ENCODE measurements at places on chromosomes 1 and 21.

DNA sequence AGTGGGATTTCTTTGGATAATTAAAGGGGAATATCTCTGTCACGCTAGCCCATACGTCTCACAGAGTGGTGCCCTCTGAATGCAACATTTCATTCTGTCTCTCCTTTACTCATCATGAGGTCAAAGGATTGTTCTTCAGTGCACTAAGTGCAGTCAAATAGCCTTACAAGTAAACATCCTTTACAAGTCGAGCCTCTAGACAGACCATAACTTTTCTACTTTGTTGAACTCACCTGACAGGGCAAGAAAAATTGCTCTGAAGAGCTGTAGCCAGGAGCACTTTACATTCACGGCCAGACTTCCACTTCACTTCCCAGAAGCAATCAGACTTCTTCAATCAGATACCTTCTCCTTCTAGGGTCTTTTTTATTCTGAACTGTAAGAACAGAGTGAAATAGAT is 768.0 kb upstream of the TMPRSS15 start:
- no peak for DNase-seq

DNA sequence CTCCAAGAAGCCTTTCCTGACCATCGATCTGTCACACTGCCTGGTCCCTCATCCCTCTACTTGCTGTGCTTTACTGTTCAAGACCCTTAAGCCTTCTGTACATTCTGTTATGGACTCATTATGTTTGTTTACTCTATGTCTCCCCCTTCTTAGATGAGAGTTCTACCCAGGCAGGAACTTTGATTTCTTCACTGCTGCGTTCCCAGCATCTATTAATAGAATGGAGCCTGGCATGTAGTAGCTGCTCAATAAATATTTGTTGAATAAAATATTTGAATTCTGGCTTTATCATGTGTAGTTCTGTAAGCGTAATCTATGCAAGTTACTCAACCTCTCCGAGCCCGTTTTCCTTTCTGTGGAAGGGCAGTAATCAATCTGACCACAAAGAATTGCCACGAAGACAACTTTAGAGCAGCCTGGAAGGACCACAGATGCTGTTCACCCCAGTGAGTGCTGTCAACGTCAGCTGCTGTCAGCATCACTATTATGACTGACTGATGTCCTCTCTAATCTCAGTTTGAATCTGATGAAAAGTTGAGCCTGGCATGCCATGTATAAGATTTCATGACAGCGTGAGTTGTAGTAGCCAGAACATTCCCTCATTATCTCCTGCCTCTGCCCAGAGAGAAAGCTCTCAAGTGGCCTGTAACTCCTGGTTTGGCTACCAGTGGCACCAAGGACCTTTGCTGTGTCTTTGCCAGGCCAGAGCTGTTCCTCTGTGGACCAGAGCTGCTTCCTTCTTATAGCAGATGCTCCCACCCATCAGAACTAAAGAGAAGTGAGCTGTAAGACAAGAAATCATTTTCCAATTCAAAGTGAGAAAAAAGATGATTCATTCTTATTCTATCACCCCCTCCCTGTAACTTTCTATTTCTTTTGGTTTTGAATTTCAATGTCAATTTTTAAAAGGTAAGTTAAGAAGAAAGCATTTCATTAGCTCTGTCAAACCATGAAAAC is 94.5 kb downstream of the PRDM2 start:
- DNase-seq: no peak

- no peak for DNase-seq
Observed at GRCh38 chr1:155499953-155500639, 62.5 kb downstream of the ASH1L start.

- peak; percentile 32 for DNase-seq
Observed at GRCh38 chr1:12088607-12089006, 25.5 kb downstream of the TNFRSF8 start.

DNA sequence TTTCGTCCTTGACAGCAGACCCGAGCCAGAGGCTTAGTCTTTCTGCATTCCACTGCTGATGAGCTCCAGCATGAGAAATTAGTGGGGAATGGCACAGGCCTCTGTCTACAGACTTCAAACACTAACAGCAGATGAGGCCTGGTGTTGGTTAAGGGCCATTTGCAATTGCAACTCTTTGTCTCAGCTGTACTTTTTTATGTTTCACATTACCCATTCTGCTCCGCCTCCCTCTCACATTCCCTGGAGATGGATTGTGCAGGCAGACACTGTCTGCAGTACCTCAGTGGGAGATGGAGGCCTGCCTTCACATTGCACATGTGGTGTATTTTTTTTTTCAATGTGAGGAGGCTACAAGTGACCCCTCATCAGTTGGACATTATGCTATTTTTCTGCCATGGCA is 370.2 kb downstream of the DUSP10 start:
- no peak for DNase-seq

- DNase-seq: no peak
Observed at GRCh38 chr1:30322859-30323257, 400.5 kb downstream of the MATN1 start.

DNA sequence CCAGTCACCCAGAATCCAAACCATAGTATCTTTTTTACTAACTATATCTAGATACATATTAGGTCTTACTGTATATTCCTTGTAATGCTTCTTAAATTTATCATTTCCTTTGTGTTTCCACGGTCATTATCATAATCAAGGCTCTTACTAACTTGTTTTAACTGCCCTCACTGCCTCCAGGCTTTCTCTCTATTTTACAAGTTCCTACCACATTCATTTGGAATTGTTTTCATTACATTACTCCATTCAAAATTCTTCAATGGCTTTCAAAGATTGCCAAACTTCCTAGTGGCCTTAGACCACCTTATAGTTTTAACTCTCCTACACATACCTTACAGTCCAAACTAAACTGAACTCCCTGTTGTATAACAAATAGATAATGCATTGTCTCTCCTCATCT is 6.3 kb downstream of the HFM1 start:
- DNase-seq: no peak
